ENCODE measurements at places on chromosomes 5 and 9.

GRCh38 chr5:76408104-76408654 is 5.1 kb downstream of the IQGAP2 start:
- DNase-seq, result no peak

- no peak for DNase-seq
These were observed 269.1 kb downstream of the RFX3 start for GRCh38 chr9:3256571-3257330.

- no peak for DNase-seq
These were observed 175.1 kb upstream of the S1PR3 start for GRCh38 chr9:88816141-88816540.

- DNase-seq, result no peak
These were observed 74.8 kb downstream of the ICE1 start for GRCh38 chr5:5497152-5497788.

DNA sequence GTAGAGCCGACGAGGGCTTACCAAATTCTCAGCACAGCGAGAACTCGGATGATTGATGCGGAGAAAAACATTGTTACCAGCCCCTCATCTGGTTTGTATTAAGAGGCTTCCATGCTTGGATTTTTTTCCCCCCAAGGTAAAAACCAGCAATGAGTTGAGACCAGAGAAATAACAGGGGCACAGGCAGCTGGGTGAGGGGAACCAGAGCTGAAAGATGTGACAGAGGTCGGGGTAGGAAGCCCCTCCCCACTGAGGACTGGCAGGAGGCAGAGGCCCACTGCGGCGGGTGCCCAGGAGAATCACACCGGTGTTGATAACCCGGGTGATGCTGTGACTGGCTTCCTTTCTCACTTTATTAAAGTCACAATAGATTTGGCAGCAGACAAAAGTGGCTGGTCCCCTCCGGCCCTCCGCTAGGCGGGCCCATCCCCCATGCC is 116.5 kb upstream of the PHYKPL start:
- no peak for DNase-seq

DNA sequence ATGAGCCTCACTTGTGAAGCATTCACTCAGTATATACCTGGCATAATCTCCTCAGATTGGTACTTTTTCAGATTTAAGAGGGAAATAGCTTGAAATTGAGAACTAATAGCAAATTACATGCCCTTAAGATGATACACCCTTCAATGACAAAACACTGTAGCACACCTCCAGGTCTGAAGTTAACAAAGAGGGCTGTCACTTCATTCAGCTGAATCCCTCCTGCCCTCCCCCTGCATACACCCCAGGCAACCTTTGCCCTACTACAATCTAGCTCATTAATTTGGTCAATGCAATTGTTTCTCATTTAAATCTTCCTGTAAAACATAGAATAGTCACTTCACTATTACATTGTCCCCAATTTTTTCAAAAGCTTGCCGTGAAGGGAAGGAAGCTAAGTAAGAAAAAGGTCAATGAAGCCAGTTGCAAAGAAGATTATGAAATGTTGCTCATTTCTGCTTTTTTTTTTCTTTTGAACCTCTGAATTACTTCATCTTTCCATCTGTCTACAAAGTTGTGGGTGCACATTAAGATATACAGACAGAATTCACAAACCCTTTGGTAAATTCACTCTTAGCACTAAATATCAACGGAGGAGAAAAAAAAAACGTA is 294.8 kb upstream of the PTGER4 start:
- no peak for DNase-seq

DNA sequence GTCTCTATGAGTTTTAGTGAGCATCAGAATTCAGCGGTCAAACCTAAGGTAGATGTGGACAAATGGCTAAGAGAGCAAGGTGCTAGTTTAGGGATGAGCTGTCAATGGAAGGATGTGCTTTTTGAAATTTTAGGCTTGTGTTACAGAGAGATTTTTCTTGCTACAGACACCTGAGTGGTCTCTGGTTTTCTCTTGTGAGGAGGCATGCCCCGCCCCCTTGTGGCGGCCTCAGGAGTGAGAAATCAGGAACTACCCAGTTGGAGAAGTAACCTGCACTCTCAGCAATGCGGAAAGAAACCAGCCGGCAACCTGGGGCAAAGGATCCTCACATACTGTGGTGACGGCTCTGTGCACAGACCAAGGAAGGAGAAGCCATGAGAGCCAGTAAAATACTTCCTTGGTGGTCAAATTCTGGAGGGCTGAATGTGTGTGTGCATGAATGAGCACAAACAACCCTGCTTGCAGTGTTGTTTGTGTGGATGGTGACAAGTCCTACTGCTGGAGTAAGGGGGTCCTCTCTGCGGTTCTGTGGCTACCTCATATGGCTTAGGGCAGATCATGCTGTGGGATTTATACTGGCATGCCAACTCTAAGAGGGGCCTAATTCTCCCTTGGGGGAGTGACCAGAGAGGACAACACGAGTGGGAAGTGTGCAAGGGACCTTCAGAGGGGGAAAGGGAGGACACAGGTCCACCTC is 16.7 kb upstream of the HSD17B4 start:
- peak; percentile 32 for DNase-seq

GRCh38 chr5:64587370-64587769 is 81.6 kb downstream of the RGS7BP start:
- DNase-seq, result no peak

DNA sequence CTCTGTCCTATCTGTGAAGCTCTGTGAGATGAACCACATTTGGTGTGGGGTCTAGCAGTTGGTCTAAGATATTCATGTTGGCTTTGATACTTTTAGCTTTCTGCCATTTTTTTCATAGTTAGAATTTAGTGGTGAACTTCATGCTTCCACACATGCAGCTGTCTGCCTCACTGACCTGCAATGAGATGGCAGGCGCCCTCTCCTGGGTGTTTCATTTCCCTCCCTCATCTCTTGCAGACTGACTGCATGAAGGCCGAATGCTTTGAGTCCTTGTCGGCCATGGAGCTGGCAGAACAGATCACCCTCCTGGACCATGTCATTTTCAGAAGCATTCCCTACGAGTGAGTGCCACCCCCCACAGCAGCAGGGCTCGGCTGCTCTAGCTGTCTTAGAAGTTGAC is 26.1 kb upstream of the CKMT2 start:
- DNase-seq, result no peak

- no peak for DNase-seq
These were observed 14.4 kb downstream of the NACC2 start for GRCh38 chr9:136080716-136081112.

GRCh38 chr5:107408564-107408963 is 262.2 kb downstream of the EFNA5 start:
- DNase-seq, result no peak

GRCh38 chr9:136353757-136354488 is 9.6 kb downstream of the DNLZ start:
- DNase-seq, result no peak

- no peak for DNase-seq
These were observed 35.0 kb upstream of the ARAP3 start for GRCh38 chr5:141717043-141717442.

Measured in activated CD8-positive, alpha-beta memory T cell treated with anti-CD3 and anti-CD28 coated beads for 48 hours (primary cell).